Dorsolateral prefrontal cortex (tissue), 122 donors: ENCODE measurements at places on chromosomes 16 and 17. TPM values are rescaled to one million over a fixed set of nuclear protein-coding genes. Genes with fewer than 3 reads are reported as not detected.

The RASL10B gene
- 31.3 TPM for total RNA-seq

The UMOD gene
- total RNA-seq, result not detected

The KCNJ2 gene
- 37.5 TPM for total RNA-seq

The FZD2 gene
- 1.2 TPM for total RNA-seq

The SMTNL2 gene
- total RNA-seq, result not detected

The CPHXL2 gene
- total RNA-seq, result not detected

The JUP gene
- 32.9 TPM for total RNA-seq

The SGCA gene
- total RNA-seq, result 1.5 TPM

The KRTAP3-1 gene
- not detected for total RNA-seq

The NAT9 gene
- 49.2 TPM for total RNA-seq

The TMIGD1 gene
- total RNA-seq, result not detected
